Kidney (tissue), 22 donors: ENCODE measurements at places on chromosomes 7 and 10. TPM values are rescaled to one million over a fixed set of nuclear protein-coding genes. Genes with fewer than 3 reads are reported as not detected.

DNA sequence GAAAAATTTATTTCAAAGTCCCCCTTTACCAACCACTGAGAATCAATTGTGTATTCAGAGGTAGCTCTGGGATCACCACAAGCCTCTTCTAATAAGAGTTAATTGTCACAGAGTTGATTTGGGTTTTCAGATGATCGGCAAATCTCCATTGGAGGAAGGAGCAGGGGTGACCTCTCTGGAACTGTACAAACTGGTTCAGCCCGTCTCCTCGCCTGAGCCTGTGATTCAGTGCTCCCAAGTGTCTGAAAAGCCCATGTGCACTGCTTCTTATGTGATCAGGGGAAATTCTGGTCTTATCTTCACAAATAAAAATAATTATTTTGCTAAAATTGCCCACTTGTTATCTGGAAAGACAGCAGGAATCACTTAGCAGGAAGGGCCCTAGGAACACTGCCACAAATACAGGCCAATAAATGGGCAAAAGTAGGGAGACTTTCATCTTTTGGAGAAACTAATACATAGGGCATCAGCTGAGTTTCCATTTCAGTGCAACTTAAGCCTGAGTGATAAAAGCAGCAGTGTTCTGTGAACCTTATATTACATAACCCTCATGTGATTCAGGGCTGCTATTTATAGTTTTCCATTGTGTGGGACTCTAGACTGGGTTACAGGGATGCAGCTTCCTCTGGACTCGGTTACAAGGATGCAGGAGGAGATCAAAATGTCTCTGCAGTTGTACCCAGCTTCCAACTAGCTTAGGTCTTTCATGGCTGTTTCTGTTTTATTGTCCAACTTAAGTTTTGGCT, 32.3 kb downstream of the CDK1 start:
- H3K4me3 ChIP-seq: no peak overlapping the region
- H3K4me1 ChIP-seq: no peaks in the 10 kb centered on the region
- H3K27ac ChIP-seq: no peak overlapping the region

- no peaks in the 10 kb centered on the region for H3K36me3 ChIP-seq
- no peak for DNase-seq
- no peak overlapping the region for H3K27ac ChIP-seq
- no peak overlapping the region for H3K4me3 ChIP-seq
- H3K27me3 ChIP-seq: no peaks in the 10 kb centered on the region
- no peaks in the 10 kb centered on the region for H3K4me1 ChIP-seq
These were observed 30.1 kb downstream of the TSPAN14 start for GRCh38 chr10:80484243-80484642.

GRCh38 chr7:124989911-124990310, 60.3 kb upstream of the POT1 start:
- H3K4me3 ChIP-seq: no peak overlapping the region
- H3K36me3 ChIP-seq: no peaks in the 10 kb centered on the region
- H3K27ac ChIP-seq: no peak overlapping the region
- no peaks in the 10 kb centered on the region for H3K4me1 ChIP-seq
- DNase-seq: no peak
- no peaks in the 10 kb centered on the region for H3K27me3 ChIP-seq

Gene CRHR2
- not detected for polyA plus RNA-seq

Gene ZNF25
- 5.5 TPM for polyA plus RNA-seq

Gene HYAL4
- 0.24 TPM for polyA plus RNA-seq
